Stimulated activated naive CD4-positive, alpha-beta T cell (primary cell): ENCODE measurements at places on chromosomes 5 and 9.

DNA sequence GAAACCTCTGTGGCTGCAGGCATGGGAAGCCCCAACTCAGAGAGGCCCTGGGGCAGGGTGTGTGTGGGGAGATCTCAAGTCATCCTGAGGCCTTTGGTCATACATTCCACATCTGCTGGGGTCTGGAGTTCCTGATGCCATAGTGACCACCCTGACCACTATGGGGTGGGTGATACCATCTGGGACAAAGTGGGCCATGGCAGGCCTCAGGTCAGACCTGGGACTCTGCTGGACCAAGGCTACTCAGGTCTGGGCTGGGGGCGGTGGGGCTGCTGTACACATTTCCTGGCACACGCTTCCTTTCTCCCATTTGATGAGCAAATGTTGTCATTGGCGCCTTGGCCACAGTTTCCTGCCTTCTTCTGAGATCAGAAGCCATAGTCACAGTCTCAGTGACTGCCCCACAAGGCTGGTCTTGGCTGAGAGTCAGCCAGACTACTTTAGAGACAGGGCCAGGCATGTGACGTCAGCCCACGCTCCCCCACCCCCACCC is 15.1 kb upstream of the ACSL6 start:
- DNase-seq = no peak

DNA sequence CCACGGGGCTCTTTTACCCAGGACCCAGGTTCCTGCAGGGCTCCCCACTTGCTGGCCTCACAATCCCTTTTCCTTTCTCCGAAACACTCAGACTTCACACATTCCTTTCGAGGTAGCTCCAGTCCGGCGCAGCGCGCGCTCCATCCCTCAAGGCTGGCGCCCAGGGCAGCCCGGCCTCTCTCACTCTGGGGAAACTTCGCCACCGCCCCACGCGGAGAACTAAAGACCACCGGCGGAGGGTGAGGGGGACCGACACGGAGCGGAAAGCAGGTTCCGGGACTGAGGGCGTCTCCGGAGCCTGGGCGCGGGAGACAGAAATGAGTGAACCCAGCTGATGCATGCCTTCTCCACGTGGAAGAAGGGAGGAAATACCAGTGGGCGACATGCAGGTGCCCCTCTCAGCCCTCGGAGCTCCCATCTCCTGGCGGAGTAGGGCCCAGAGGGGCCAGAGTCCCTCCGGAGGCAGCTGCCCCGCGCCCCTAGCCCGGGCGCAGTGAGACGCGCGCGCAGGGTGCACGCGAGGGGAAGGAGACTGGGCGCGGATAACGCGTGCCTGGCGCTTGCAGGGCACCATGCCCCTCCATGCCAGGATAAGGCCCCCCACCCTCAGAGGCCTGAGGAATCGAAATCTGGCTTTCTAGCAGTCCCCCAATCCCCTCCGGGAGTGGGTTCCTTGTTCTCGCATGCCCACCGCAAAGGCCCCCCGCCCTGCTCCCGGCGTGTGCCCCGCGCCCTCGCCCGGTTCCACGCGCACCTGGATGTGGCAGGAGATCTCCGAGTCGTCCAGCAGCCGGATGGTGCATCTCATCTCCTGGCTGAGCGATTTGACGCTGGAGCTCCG is 650 bp downstream of the FRMD3 start:
- no peak for DNase-seq

GRCh38 chr5:1065143-1065750 is 46.6 kb downstream of the SLC12A7 start:
- no peak for DNase-seq

DNA sequence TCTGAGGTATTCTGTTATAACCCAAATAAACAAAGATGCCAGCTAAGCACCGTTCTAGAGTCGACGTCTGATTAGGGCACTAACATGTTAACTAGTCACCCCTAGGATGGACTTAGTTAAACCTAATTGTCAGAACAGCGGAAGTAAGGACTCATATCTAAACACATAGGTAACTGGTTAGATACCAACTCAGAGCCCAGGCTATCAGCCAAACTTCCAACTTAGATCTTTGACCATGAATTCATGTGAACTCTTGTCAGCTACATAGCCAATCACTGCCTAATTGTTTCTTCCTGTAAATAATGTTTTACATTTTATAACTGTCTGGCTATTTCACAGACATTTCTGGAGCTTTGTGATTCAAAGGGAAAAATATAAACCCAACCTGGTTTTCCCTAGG is 84.3 kb upstream of the DHFR start:
- no peak for DNase-seq

DNA sequence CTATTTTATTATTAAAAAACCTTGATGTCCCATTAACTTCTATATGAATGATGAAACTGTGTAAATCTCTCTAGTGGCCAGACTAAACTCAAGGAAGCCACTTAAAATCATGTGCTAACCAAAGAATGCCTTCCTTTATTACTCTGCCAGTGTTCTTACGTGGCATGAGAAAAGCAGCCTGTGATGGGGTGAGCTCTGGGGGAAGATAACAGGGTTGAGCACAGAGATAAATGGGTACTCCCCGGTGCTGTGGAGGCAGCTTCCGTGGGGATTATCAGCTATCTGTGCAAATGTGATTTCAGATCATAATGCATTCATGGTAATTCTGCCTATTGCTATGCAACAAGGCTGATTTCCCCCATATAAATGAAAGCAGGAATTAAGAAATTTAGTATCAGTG is 181.3 kb downstream of the CAVIN4 start:
- no peak for DNase-seq

DNA sequence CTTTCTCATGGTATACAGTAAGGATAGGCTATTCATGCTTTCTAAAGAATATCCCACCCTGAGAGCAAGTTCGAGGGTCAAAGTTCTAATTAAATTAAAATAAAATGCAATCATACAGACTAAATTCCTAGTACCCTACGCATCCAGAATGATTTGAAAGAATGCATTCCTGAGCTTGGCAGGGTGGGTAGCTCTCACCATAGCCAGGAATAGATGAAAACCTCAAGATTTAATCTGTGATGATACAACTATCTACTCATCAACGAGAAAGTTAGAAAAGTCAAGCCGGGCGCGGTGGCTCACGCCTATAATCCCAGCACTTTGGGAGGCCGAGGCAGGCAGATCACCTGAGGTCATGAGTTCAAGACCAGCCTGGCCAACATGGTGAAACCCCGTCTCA is 32.3 kb downstream of the SERINC5 start:
- no peak for DNase-seq

DNA sequence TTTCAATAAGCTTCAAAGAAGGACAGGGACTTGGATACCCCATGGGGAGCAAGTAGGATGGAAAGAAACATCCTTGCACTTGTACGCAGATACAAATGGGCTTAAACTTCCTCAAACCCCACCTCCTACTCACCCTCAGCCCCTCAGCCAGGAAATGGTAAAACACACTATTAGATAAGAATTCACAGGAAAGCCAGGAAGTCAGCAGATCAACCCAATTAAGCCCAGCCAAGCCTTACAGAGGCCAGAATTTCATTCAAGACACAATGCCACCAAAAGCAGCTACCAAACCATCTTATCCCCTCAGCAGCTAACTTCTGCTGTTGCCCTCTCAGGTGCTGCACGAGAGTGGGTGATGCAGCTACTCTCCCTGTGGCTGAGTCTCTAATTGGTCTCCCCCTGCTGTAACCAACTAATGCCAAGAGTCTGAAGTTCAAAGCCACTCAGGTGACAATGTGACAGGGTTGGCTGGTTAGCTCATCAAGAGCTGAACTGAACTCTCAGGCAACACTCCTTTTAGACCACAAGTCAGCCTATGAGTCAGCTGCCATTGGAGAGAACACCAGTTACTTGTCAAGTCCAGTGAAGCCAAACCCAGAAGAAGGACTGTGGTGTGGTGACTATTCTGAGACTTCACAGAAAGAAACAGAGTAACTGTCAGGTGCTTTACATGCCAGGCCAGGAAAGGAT is 201.9 kb downstream of the ZNF608 start:
- no peak for DNase-seq
